CD4-positive, alpha-beta T cell treated with Interferon gamma for 1 hour (primary cell): ENCODE measurements at places on chromosomes 12 and 14.

DNA sequence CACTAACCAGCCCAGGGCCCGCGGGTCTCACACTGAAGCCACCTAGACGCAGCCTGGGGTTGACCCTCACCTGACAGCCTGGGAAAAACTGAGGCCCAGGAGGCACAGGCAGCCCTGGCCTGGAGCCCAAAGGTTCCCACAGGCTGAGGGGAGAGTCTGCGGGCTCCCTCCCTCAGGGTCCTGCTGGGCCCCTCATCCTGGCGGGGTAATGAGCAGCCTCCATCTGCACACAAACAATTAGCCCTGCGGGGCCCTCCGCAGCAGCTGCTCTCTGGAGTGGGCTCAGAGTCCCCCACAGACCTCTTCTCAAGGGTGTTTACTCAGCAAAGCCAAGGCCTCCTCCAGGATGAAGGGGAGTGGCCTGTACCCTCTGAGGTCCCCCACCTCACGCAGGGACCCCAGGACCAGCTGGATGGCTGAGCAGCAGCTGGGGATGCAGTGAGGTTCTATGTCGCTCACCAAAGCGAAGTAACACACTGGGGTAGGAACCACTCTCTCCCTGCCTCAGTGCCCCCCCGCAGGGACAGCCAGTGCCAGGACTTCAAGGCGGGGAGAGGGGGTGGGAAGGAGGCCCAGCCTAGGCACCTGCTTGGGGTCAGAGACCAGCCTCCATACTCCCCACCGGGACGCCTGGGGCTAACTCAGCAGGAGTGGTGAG, 7.3 kb downstream of the AKT1 start:
- no peak for DNase-seq

GRCh38 chr12:84355561-84355960, 557.0 kb downstream of the SLC6A15 start:
- no peak for DNase-seq

DNA sequence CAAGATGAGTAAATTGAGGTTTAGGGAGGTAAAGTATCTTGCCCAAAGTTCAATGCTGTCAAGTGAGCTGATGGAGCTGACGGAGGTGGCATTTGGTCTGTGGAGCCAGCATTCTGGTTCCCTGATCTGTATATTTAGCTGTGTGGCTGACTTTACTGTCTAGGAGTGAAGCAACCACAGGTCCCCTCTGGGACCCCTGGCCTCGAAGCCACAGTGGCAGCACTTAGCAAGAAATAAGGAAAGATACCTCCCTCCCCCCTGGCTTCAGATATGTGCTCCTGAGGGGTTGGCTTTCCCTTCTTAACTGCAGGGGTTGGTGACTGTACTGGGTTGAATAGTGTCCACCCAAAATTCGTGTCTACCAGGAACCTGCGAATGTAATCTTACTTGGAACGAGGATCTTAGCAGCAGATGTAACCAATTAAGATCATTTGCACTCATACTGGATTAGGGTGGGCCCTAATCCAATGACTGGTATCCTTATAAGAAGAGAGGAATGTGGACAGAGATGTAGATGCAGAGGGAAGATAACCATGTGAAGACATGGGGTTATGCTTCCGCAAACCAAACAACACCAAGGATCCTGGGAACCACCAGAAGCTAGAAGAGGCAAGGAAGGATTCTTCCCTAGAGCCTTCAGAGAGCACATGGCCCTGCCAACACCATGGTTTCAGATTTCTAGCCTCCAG, 2.0 kb upstream of the ACVR1B start:
- DNase-seq: no peak

DNA sequence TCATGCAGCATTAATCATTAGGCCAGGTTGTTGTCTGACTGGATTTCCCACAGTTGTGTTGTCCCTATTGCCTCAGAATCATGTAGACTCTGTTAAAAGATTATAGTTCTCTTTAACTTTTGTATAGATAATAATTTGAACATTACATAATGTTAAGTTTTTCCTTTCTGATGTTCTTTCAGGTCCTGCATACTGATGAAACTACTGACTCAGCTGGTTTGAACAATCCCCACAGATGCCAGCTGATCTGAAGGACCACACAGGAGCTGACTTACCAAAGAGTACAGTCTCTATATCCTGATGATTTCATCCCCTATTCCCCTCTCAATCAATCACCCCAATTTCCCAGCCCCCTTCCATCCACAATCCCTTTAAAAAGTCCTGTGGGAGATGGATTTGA, 341.2 kb upstream of the MGAT4C start:
- no peak for DNase-seq

- no peak for DNase-seq
Measured at GRCh38 chr12:95215949-95216348, 1.3 kb downstream of the FGD6 start.

DNA sequence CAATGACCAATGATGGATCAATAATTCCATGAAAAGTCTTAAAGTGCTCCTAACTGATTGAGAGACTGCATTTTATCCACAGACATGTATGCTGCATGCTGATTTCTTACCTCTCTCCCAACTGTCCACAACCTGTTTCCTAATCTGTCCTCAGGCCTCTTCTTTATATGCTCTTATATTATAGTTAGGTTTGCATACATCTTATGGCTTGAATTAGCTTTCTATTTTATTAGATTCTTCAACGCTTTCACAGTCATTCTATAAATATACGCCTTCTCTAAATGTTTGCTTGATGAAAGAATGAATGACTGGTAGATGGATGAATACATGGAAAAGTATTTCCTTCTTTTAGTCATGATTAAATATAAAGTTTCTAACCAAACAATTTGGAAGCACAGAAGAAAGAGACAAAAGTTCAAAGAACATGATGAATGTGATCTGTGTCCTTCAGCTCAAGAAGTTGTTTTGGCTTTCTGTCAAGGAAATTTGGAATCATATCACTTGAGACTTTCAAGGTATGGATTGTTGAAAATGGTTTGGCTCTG, 91.8 kb upstream of the NPAS3 start:
- DNase-seq: no peak

- no peak for DNase-seq
Measured at GRCh38 chr12:24360461-24360860, 411.0 kb upstream of the SOX5 start.

GRCh38 chr12:32229971-32230612, 123.4 kb downstream of the BICD1 start:
- DNase-seq: no peak

DNA sequence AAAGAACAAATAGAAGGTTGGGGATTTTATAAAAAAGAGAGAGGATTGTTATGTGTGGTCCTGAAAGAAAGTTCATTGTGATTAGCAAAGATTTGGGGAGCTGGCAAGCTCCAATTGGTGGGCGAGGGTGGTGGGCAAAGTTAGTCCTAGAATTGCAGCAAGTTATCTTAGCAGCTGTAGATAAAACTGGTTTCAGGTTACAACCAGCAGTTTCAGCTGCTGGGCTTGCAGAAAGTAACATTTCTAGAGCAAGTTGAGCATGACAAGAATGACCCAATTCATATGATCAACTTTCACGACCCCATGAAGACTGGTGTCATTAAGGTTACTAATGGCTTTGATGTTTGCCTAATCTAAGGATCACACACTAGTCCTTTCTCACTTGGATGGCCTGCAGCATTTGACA, 177.9 kb upstream of the NUDT4 start:
- no peak for DNase-seq

DNA sequence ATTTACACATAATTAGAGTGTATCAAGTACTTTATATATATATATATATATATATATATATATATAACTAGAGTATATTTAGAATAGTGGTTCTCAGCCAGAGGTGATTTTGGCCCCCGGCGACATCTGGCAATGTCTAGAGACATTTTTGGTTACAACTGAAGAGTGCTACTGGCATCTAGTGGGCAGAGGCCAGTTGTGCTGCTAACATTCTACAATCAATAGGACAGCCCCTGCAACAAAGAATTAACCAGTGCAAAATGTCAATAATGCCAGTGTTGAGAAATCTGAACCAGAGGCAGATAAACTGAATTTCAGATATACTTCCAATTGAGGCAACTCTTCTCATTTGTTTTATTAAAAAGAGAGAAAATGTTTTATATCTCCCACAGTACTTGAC, 8.9 kb downstream of the GTF2A1 start:
- peak; percentile 28 for DNase-seq

DNA sequence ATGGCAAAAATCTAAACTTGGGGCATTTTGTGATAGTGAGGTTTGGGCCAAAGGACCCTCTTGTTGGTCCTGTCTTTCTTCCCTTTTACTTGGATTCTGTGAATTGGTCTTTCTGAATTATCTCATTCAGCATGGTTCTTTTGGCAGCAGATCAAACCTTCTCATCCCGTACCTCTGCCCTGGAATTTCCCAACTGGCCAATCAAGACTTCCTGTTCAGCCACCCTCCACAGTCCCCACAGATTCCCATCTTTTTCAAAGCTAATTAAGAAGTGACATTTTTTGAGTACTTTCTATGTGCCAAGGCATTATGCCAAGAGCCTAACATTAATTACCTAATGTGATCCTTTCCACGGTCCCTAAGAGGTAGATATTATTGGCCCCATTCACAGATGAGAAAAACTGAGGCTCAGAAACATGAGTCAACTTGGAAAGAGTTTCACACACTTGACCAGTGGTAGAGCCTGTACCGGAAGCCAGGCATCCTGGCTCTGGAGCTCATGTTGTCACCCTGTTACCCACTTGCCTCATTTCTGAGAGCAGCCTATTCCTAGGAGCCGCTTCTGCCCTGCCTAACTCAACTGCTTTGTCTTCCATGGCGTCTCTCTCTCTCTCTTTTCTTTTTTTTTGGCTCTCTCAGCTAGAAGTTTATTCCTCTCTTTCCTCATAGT, 135.9 kb downstream of the C12orf75 start:
- no peak for DNase-seq

- no peak for DNase-seq
Measured at GRCh38 chr12:132052196-132052932, 91.8 kb downstream of the DDX51 start.

DNA sequence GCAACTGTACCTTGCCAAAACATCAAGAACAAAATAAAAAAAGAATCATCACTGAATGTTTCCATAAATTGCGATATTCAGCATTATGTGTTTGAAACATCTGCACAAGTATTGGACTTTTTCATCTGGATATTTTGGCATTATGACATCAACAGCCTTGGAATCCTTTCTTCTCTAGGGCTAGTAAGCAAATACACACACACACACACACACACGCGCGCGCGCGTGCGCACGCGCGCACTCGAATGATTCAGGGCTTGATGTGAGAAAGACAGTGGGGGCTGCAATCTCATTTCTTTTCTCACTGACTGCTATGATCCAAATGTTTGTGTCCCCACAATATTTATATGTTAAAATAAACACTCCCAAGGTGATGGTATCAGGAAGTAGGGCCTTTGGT, 90.0 kb upstream of the SLC38A4 start:
- DNase-seq: no peak

- no peak for DNase-seq
Measured at GRCh38 chr12:46390304-46390703, 17.7 kb upstream of the SLC38A2 start.

GRCh38 chr14:52547526-52547925, 4.8 kb downstream of the TXNDC16 start:
- no peak for DNase-seq

DNA sequence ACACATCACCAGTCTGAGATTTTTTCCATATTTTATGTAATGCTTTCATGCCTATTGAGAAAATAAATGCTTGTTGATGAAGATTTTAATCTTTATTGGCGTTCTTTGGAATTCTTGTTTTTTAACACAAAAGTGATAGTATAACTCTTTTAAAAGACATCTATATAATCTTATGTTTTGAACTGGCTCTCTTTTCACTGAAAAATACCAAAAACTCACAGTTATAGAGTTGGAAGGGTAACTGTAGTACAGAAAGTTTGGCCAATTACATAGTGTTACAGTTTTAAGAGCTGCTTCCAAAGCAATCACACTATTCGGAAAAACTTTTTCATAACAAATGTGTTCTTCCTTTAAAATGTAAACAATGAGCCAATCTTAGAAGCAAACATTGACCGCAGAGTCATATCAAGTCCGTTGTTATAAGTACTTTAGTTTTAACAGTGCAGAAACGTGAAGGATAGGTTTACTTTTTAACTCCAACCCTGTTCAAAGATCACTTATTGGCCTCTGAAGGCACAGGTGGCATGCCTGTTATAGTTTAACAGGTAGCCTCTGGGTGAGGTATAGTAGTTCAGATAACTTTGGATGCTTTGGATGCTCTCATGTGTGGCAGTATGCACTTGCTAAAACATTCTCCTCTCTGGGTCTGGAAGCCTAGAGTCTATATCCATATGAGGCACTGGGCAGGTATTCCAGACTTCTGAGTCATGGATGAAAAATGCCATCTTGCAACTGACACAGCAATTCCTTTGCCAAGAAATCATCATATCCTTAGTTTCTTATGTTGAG, 12.1 kb upstream of the NTN4 start:
- no peak for DNase-seq

DNA sequence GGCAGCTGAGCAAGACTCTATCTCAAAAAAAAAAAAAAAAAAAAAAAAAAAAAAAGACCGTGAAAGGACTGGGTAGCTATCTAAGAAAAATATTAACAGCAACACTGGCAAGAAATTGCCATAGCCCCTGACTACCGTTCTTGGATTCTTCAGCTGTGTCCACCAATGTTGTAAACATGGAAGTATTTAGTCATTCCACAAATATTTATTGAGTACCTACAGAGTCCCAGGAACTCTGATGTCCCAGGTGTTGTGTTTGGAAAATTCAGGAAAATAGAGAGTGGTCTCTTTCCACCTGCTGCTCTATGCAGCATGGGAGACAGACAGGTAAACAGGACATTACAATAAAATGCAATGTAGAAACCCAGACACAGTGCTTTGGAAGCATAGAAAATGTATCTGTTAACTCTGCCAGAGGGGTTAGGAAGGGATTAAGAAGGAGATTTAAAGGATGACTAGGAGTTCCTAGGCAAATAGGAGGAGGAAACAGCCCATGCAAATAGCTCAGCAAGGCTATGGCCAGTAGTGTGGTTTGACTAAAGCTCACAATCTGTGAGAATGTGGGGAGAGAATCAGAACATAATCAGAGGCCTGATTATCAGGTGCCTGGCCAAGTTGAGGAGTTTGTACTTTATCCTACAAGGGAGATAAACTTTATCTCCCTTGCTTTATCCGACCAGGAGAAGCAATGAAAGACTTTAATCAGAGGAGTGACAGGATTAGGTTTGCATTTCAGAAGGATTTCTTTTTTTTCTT, 2.1 kb upstream of the DLST start:
- no peak for DNase-seq

DNA sequence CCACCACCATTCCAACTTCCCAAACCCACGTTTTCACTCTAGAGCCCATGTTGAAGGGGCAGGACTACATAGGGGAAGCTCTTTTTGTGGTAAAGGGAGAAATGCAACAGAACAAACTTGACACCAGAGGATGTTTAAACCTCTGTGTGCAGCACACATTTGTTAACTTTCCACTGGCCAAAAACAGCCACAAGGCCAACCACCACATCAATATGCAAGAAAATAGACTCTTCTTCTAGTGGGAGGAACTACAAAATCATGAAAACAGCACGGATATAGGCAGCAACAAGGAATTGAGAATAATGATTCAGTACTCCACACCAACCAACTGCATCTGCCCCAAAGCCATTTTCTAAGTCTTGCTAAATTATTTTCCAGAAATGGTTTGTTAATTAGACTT, 66.3 kb upstream of the CEP83 start:
- no peak for DNase-seq

- no peak for DNase-seq
Measured at GRCh38 chr12:53572134-53572758, 53.9 kb downstream of the ATF7 start.
